NCI-H69 (cell line): ENCODE measurements at places on chromosomes 13 and 19.
A peak's percentile ranks its signal among the peaks of the same experiment; 100 is the strongest.

GRCh38 chr13:30479154-30479882 is 13.6 kb upstream of the HMGB1 start:
- peak; percentile 34 for DNase-seq

GRCh38 chr19:19354932-19355331 is 34.3 kb downstream of the MAU2 start:
- no peak for DNase-seq

DNA sequence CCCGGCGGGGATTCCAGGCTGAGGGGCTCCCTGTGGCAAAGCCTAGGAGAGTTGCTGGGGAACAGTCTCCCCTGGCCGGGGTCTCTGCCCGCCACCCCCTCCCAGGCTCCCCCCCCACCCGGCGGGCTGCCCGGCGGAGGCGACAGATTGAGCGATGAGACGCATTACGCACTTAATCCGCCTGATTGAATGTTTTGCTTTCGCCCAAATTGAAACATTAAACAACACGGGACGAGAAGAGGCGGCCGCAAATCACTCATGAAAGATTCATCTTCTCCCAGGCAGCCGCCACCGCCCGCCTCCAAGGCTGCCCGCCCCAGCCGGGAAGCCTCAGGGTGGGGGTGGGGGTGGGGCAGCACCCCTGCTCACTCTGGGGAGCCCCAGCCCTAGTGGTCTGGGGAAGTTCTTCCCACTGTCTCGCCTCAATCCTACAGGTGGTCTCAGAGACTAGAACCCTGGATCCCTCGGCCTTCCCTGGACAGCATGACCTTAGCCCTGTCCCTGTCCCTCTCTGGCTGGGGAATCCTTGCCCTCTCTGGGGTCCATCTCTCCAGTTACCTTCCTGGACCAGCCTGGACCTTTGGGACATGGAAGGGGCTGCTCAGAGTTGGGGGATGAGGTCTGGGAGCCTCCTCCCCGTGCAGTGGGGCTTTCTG is 7.6 kb upstream of the ERFL start:
- peak; percentile 45 for DNase-seq

DNA sequence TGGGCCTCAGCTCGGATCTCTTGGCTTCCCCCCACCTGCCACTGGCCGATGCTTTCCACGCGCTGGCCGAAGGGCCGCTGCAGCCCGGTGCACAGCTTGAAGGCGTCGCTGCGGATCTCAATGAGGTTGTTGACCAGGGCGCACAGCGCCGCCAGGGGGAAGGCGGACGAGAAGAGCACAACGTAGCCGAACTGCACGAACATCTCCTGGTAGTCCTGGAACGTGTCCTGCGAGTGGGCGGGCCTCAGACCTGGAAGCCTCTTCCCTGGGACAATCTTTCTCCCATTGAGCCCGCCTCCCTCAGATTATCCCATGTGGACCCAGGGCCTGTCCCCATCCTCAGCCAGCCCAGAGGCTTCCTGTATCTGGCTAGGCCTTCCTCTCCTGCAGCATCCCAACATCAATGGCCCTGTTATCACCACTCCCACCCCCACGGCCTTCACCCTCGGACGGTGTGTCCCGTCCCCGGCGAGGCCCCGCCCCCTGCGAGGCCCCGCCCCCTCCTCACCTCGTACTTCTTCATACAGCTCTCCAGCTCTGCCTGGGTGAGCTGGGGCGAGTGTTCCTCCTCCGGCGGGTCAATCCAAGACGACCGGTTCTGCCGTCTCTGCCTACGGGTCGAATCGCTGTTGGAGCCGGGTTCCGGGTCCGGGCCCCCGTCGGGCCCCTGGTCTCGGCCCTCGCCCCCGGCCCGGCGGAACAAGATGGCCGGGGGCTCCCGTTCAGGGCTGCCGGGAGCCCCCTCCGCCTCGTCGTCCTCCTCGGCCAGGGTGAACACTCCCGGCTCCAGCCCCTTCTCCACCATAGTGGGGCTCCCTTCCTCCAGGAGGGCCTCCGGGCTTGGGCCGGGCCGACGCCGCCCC is 6.8 kb downstream of the ANO8 start:
- DNase-seq, result peak; percentile 58

DNA sequence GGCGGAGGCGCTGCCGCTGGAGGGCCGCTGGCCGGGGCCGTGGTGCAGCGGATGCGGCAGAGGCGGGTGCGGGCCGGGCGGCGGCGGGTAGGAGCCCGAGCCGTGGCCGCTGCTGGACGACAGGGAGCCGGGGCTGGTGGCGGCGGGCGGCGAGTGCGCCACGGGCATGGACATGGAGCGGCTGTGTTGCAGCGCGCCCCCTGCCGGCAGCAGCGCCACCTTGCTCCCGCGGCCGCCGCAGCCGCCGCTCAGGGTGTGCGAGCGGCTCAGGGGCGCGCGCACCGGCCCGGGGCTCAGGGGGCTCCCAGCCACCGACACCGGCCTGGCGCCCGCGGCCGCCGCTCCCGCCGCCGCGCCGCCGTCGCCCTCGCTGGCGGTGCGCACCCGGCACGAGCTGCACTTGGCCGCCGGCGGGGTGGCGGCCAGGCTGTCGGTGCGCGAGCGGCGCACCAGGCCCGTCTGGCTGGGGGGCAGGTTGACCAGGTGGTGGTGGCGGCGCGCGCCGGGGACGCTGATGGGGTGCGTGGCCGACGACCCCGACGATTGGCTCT is 1.7 kb downstream of the IRS2 start:
- DNase-seq, result peak; percentile 80

GRCh38 chr13:51556740-51557139 is 27.5 kb upstream of the WDFY2 start:
- DNase-seq, result no peak

GRCh38 chr13:67135356-67135755 is 94.8 kb downstream of the PCDH9 start:
- DNase-seq, result peak; percentile 34

- no peak for DNase-seq
Observed at GRCh38 chr13:46633416-46633815, 80.4 kb downstream of the LRCH1 start.

GRCh38 chr13:102846261-102847015 is 606 bp downstream of the ERCC5 start:
- DNase-seq, result peak; percentile 68

DNA sequence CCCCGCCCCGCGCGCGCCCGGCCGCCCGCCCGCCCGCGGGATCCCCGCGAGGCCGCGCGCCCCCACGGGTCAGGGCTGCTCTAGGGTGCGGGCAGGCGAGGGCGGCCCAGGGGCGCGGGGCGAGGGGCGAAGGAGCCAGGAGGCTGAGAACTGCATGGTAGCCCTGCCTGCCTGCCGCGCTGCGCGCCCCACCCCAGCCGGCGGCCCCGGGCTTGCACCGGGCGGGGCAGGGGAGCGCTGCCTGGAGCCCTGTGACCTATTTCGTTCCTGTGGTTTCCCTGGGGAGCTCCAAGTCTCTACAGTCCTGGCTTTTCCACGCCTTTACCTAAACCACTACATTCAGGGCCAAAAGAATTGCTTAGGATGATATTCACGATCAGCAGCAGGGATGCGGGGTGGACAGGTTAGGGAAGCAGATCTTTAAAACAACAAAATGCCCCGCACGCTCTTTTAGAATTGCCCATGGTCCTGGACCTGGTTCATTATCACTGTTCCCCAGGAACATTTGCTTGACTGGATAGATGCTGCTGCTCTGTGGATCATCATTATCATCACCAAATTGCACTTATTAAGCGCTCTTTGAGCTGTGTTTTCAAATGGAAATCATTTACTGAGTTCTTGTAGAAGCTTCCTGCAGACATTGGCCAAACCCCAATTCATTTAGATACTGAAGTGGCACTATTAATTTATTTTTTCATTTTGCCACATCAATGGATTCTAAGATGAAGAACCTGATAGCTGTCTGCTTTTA is 421 bp upstream of the GPR12 start:
- no peak for DNase-seq

- DNase-seq, result no peak
Observed at GRCh38 chr19:42269478-42270345, 660 bp downstream of the CIC start.

DNA sequence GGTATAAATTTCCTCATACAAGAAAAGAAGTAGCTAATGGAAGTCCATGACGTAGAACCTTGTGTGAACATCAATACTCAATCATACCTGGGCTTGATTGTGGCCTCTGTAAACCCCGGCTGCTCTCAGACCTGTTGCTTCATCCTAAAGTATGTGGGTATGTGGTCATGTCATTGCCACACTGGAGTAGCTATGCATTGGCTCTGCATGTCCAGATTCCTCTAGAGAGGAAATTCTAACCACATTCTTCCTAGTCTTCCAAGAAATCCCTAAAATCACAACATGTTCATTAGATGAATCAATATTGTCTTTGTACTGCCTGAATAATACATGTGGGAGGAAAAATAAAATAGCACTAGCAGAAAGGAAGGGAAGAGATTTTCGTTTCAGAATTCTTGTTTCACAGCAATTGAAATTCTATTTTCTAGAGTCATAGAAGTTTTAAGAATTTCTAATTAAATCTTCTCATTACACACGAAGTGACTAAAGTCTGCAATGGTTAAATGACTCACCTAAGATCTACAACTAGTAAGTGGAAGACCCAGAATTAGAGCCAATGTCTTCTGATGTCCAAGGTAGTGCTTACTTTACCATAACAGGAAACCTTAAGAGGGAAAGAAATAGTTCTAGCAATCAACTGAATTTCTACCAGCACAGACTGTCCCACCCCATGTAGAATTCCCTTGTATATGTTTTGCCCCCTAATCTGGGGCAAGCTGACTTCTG is 28.0 kb downstream of the RXFP2 start:
- no peak for DNase-seq

DNA sequence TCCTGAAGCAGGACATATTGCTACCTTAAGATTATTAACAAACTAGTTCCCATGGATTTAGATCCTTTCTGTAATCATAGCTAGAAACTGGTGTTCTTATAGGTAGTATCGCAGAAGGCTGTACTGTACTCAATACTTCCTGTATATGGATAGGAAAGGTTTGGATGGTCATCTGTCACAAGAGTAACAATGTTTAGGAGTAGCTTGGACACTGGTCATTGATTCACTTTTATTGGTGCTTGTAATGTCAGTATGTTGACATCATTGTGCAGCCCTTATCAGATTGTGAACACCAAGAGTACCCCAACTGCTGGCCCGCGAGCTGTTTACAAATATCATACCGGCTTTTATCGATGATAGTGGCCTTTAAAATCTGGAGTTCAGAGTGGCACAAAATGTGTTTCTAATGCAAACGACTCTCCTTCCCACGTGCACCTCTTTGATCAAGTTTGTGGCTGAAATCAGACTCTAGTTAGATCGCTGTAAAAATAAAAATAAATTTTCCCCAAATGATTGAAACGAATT is 605 bp upstream of the CDK8 start:
- no peak for DNase-seq

- no peak for DNase-seq
Observed at GRCh38 chr13:49366841-49367240, 77.0 kb downstream of the CAB39L start.

- DNase-seq, result no peak
Observed at GRCh38 chr13:63403733-63404132, 1988.1 kb upstream of the PCDH20 start.

GRCh38 chr19:12838182-12838885 is at the start of gene MAST1:
MAST1 (plus strand) TSS chr19:12838515; CDS start chr19:12838573, 58 bp downstream.
- DNase-seq, result peak; percentile 90

DNA sequence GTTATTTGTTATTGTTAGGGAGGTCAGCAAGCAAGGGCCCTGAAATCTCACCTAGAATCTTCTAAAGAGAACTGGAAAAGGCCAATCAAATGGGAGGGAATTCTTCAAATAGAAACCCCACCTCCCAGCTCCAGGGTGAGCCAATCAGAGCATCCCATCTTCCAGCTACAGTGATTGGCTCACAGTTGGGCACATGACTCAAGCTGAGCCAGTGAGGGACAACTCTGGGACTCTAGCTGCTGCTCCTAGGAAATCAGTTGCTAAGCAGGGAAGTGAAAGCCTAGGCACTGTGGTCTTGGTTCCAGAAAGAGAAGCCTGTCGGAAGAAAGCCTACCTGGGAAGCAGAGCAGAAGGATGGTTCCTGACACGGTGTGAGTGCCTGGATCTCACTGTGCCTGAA is 13.4 kb downstream of the TM6SF2 start:
- peak; percentile 76 for DNase-seq

DNA sequence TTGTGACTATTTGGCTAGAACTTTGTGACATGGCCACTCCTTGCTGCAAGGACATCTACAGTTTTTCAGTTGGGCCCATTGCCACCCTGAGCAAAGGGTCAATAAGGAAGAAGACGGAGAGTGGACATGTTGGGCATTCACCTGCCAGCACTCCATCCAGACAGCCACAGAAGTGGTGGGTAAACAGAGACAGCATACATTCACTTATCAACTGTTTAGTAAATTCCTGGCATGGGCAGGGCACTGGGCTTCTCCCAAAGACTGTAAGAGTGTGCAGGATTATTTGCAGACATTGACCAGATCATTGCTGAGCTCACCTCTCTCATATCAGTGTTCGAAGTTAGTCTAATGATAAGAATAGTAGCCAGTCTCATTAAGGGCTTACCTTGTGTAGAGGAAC is 29.2 kb downstream of the SIPA1L3 start:
- DNase-seq, result no peak

- peak; percentile 65 for DNase-seq
Observed at GRCh38 chr19:13404236-13404635, 102.0 kb downstream of the CACNA1A start.
